ENCODE measurements at places on chromosomes 7 and 10.

DNA sequence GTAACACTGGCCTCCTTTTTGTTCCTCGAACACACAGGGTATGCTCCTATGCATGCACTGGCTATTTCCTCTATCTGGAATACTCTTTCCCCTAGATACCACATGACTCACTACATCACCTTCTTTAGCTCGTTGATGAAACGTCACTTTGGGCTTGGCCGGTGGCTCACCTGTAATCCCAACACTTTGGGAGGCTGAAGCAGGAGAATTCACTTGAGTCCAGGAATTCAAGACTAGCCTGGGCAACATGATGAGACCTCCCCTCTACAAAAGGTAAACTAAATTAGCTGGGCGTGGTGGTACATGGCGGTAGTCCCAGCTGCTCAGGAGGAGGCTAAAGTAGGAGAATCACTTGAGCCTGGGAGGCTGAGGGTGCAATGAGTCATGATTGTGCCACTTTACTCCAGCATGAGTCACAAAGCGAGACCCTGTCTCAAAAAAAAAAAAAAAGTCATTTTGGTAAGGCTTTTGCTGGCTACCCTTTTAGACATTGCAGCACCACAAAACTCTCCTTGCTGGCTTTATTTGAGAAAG lies 14.5 kb downstream of the ANKIB1 start:
- no peak for DNase-seq

- no peak for DNase-seq
These were observed 19.8 kb upstream of the ZNF273 start for GRCh38 chr7:64883113-64883905.

GRCh38 chr7:123275036-123275753 lies 75.4 kb upstream of the SLC13A1 start:
- DNase-seq, result no peak

- no peak for DNase-seq
These were observed 50.0 kb upstream of the CAMK1D start for GRCh38 chr10:12299222-12299965.

- DNase-seq, result no peak
These were observed 51.6 kb downstream of the TFPI2 start for GRCh38 chr7:93838966-93839365.

DNA sequence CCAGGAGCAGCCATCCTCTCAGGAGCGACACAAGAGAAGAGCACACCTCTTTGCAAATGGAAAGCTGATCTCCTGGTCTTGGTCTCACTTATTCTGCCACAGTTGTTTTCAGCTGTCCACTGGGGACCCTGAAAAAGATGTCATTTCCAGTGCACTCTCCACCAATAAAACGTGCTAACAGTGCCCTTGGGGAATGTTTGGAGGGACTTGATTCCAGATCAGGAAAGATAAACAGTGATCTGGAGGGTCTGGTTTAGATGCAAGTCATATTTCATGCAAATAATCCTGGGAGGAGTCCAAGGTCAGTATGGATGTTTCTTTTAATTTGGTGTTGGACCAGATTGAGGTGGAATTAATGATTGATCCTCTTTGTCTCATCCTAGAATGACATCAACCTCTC lies 185.0 kb downstream of the CREB5 start:
- DNase-seq, result no peak

- no peak for DNase-seq
These were observed 71.8 kb upstream of the LOXL4 start for GRCh38 chr10:98339799-98340198.

- DNase-seq, result no peak
These were observed 1.7 kb downstream of the DPY19L1 start for GRCh38 chr7:35035511-35035961.

GRCh38 chr7:116809636-116810266 lies 52.6 kb upstream of the CAPZA2 start:
- DNase-seq, result no peak

GRCh38 chr7:84412161-84412969 lies 217.8 kb upstream of the SEMA3A start:
- no peak for DNase-seq

DNA sequence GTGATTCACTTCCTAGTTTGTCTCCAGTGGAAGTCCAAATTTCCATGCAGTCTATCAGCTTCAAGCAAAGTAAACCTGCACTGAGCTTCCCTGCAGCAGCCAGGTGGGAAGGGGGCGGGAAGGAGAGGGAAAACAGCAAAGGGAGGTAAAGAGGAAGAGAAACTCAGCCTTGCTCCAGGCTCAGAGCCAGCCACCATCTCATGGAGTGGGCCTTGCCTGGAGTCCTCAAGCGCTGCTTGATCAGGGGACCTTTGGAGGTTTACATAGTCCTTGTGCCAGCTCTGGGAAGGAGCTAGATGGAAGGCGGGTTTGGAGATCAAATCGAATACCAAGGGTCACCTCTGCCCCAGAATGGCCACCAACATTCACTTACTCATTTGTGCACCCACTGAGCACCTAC lies 7.4 kb downstream of the CRTAC1 start:
- DNase-seq, result no peak

- DNase-seq, result no peak
These were observed 54.3 kb downstream of the CHN2 start for GRCh38 chr7:29248713-29249382.

DNA sequence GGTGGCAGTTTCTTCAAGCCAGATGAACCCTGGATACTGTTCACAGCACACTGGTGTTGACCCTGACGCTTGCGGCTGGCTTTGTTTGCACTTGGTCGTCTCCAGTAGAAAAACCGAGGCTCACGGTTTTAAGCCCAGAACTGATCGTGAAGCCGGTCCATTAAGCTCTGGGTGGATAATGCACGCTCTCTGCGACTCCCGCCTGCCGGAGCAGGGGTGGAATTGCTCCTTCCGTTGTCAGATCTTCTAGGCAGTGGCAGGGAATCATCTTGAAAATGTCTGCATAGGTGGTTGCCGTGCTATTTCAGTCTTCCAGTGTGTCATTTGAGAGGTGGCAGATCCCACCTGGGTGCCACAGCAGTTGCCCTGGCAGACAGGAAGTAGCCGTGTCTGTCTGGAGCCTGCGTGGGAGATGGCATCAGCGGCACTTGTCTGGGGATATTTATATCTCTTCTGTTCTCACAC lies 35.9 kb upstream of the AP5Z1 start:
- DNase-seq, result peak; percentile 24

- DNase-seq, result no peak
These were observed 98.3 kb downstream of the PDGFA start for GRCh38 chr7:421136-421991.

GRCh38 chr10:133465191-133465949 lies 11.6 kb downstream of the SCART1 start:
- DNase-seq, result no peak

DNA sequence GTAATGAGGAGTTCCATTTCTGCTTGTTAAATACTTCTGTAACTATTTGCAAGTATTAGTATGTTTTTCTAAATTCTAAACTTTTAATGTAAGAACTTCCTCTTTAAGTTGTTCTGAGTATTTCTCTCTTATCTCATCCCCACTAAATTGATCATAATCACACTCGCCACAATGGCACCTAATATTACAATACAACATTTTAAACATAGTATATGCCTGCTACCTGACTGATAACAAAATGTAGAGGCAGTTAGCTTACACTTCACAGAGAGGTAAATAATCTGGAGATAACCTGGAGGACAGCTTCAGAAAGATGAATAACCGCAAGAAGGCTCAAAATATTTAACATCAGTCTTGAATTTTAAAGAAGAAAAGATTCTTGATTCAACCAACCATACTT lies 48.6 kb downstream of the HIBADH start:
- DNase-seq, result no peak

DNA sequence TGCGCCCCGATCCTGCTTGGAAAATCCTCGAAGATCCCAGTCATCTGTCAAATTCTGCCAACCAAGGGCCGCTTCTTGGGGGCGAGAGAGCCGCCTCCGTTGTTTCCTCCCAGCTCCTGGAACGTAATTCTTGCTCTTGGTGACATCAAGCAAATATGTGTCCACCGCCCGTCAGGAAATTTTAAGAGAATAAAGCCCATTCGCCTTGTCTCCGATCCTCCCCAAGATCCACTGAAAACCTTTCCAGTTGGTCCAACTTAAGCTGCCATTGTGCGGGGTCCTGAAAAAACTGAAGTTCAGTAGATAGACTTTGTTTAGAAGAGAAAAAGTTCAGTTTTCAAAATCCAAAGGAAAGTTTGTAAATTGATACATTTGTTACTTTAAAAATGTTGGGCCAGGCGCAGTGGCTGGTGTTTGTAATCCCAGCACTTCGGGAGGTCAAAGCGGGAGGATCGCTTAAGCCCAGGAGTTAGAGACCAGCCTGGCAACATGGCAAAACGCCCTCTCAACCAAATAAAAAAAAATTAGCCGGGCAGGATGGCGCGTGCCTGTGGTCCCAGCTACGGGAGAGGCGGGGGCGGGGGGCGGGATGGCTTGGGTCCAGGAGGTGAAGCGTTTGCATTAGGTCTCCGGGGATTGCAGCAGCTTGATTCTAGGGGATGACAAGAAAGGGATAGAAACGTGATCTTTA lies 1.0 kb upstream of the ZNF800 start:
- no peak for DNase-seq

- no peak for DNase-seq
These were observed 249.3 kb downstream of the REEP3 start for GRCh38 chr10:63770523-63770922.

Measured in activated T-cell treated with anti-CD3 and anti-CD28 coated beads for 4 hours (primary cell).